ENCODE measurements at places on chromosomes 1 and 21.

- DNase-seq: no peak
Measured at GRCh38 chr1:168129933-168130332, 6.8 kb downstream of the GPR161 start.

- DNase-seq: no peak
Measured at GRCh38 chr1:18130356-18130755, 22.8 kb downstream of the IGSF21 start.

- no peak for DNase-seq
Measured at GRCh38 chr1:39272027-39272797, 67.7 kb downstream of the MACF1 start.

DNA sequence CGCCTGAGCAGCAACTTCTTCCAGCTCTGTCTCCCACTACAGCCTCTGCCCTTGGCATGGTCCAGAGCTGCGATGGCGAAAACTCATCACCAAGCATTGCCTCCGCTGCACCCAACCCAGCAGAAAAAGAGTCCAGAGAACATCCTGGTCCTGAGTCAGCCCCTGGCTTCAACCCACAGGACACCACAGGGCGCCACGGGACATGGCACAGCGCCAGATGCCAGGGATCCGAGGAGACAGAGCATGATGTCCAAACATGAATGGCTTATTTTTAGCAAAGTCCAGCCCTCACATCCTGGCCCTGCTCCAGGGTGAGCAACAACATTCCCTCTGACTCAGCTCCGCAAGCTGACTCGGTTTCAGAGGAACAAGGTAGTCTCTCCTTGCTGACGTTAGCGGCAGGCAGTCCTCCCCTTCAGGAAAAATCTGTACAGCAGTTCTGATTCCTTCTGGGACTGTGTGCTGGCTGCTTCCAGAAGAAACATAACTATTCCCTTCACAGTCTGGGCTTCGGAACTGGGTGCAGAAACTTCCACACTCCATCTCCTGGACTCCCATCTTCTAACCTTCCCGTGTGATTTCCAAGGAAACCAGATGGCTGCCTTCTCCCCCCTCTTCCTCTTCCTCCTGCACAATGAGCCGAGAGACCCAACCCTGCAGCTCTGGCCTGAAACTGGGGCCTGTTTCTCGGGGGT, 131.3 kb downstream of the TOMM20 start:
- peak; percentile 100 for DNase-seq

- DNase-seq: no peak
Measured at GRCh38 chr1:27332536-27333281, 9.1 kb upstream of the SYTL1 start.

DNA sequence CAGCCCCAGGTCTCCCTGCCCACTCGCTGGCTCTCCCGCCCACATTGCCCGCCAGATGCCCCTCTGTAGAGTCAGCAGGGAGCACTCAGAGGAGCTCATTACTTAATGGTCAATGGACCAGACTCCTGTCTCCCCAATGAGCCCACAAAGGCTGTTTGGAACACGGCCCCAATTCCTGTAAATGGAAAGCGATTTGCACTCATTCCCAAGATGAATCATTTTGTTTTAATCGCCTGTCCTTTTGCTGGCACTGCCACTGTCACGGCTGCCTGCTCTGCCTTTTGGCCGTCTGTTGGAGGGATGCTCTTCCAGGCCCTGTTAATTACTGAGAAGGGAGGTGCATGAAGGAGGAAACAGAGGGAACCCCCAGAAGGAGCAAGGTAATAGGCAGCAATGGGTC, 44.8 kb upstream of the ATP2B4 start:
- no peak for DNase-seq

DNA sequence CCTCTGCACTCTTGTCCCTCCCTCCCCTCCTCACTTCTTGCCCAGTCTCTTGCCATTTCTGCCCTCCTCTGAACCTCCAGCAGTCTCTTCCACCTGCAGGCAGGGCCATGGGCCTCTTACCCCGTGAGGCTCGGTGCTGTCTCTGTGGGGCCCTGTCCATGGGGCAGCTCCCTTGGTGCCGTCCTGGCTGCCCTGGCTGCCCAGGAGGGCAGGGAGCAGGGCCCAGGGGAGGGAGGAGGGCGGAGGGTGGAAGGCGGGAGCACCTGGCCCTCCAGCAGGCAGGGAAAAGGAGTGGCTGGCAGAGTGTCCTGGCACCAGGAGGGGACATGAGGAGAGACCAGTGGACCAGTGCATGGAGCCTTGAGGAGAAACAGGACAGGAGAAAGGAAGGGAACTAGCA, at the start of gene RORC:
Gene RORC, minus strand, starts transcription at position 198 of the 400 bp plus-strand sequence. Its CDS starts 38 bp downstream, at position 160.
- no peak for DNase-seq

DNA sequence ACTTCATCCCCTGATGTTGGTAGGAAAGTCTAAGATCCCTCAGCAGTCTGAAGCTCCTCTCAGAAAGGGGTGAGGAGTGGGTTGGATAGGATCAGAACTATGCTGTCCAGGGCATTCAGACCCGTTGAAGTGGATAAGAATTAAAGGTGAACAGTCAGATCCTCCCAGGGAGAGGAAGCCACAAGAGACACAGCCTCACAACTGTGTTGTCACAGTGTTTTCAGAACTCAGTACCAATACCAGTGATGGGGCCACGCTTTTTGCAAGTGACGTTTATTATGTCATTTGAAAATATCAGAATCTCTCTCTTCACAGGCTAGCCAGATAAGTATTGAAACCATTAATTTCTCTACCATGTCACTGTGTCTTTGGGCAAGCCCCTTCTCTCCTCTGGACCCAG, 15.4 kb upstream of the EPS15 start:
- DNase-seq: no peak

DNA sequence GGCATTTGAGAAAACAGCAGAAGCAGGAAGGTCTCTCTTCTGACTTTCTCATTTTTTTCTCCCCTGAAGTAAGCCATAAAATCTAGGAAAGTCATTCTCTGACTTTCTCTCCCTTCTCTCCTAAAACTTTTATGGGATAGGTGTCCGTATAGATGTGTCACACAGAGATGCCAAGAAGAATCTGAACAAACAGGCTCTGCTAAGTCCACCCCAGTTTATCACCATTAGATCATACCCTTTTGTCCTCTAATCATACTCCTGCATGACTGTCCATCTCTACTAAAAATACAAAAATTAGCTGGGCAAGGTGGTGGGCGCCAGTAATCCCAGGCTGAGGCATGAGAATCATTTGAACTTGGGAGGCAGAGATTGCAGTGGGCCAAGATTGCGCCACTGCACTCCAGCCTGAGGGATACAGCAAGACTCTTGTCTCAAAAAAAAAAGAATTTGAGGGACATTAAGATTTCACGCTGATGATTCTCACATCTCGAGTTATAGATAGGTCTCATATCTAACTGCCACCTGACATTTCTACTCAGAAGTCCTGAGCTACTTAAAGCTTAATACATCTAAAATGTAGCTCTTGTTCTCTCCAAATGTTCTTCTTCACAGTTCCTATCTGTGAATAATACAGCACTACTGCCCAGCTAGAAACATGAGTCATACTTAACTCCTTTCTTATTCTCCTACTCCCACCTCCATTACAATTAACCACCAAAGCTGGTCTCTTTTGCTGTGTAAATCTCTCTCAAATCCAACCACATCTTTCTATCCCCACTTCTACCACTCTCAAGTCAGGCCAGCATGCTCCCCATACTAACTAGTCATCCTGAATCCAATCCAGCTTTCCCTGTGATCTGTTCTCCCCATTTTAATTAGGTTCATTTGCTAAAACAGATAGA, 47.7 kb downstream of the ZNF644 start:
- no peak for DNase-seq

GRCh38 chr1:223730479-223731132, 18.3 kb downstream of the CAPN2 start:
- DNase-seq: no peak

GRCh38 chr1:212699104-212699624, 476 bp downstream of the BATF3 start:
- peak; percentile 83 for DNase-seq

- DNase-seq: no peak
Measured at GRCh38 chr1:3053986-3054385, 15.0 kb upstream of the PRDM16 start.

- DNase-seq: no peak
Measured at GRCh38 chr1:27138927-27139326, 16.0 kb downstream of the SLC9A1 start.

DNA sequence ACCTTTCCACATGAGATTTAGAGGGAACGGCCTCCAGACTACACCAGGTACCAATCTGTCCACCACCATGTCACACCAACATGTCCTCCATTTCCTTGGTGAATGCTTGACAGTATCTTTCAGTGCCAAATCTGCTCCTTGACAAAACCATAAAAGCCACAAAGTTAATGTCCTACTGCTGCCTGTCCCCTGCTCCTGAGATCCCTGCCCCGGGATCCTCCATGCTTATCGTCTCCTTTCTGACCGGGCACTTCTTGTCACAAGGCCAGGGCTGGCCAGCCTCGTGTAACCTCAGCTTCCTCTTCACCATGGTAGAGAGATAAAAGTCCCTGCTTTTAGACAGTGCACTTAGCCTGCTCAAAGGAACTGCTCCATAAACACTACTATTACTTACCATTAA, 136.2 kb downstream of the NAV1 start:
- no peak for DNase-seq

GRCh38 chr21:42299324-42300044, 15.7 kb downstream of the TFF3 start:
- no peak for DNase-seq

DNA sequence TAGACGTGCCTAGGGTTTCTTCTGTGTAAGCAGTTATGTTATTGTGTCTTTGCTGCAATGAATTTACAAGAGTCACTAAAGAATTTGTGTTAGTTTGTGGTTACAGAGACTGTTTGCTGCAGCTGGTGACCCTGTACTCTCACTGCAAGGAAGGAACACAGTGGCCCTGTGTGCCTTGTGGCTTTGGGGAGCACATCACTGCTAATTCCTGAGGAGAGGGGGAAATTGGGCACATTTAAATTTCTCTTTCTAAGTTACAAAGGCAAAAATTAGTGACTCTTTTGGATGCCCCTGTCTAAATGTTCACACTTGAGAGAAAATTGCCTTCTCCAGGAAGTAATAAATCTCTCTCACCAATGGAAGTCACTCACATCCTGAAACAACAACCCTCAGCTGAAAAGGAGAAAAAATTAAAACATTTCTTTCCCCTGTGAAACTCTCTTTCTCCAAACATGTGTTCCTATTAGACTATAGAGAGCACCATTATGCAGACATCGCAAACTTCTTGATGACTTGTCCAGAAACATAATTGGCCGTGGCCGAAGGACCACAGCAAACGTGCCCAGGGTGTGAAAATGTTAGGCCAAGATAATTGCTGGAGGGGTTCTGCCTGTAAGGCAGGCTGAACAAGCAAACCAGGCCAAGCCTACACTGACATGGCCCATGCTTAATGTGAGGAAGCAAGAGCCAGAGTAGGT, 32.3 kb upstream of the SPAG17 start:
- no peak for DNase-seq

GRCh38 chr1:247552231-247552630, 3.3 kb downstream of the GCSAML start:
- DNase-seq: no peak

DNA sequence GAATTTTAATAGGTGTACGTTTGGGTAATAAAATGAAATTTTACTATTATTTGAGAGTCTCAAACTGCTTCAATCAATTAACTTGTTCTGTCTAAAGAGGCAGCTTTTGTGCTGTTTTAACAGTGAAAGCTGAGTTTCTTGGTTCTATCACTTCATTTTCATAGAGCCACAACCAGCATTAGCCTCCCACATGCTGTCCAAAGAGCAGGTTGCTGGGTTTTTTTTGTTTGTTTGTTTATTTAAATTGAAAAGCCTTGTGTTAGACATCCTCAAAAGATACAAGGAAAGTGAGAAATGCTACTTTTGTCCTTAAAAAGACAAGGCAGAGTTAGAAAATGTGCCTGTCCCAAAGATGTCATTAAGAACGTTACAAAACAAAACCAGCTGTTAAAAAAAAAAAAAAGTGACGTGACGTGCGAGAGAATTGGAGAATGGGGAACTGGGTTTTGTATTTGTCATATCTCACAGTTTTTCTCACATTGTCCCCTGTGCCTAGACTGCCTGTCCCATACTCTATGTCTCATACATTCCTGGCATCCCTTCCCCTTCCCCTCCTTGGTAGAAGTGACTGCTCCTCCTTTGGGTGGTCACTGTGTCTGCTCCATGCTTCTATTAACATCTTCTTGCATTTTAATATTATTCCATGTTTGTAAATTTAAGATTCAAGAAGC, 63.1 kb upstream of the CD34 start:
- no peak for DNase-seq

- DNase-seq: no peak
Measured at GRCh38 chr1:149942885-149943284, 6.2 kb upstream of the MTMR11 start.

GRCh38 chr1:77926561-77927357, 38.3 kb downstream of the NEXN start:
- DNase-seq: no peak

DNA sequence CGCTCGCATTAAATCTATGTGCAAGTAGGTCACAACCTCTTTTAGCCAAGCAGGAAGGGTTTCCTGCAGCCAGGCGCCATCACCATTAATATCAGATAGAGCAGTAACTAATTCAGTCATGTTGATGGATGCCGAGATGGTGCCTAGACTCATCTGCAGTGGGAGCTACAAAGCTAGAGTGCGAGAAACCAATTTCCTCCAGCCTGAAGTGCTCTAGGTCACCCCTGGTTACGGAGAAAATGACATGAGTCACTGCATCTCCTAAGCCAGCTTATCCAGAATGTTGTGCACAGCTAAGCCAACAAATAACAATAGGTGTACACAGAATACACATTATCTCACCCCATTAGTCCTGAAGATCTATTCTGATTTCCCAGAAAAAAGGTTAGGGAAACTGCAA, 36.0 kb downstream of the OVAAL start:
- no peak for DNase-seq

DNA sequence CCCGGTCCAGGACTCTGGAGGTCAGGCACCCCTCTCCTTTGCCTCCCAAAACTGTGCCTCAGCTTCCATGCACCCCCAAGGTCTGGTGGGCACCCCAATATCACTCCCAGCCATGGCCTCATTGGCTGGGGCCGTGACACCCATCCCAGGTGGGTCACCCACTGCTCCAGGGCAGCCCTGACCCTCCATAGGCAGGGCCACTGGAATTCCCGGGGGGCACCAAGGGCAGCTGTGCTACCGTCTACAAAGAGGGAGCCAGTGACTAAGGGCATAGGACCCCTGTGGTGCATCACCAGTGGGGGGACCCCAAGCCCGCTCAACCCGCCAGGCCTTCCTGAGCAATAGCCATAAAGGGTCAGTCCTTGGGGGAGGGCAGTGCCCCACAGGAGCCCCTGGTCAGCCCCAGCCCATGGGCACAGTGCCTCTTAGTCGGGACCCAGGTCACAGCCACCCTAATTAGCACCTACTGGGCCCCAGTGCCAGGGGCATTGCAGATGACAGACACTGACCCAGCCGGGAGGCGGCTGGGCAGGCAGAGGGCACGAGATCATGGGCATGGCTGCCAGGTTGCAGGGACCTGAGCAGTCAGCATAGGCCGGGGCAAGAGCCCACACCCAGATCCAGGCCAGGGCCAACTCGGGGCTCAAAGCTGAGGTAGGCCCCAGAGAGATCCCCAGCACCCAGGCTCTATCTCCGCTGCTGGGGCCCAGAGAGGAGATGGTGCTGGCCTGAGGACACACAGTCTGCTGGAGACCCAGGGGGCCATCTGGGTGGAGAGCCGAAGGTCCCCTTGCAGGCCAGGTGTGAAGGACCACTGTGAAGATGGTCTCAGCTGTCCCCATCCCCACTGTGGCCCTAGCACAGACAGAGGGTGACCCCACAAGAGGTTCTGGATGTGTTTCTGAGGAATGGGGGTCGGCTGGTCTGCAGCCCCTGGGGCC, 19.0 kb upstream of the ARF1 start:
- DNase-seq: no peak

GRCh38 chr1:219120624-219121544, 52.8 kb upstream of the LYPLAL1 start:
- no peak for DNase-seq

All from osteocyte (in vitro differentiated cells).